Activated T-helper 1 cell treated with anti-CD3 and anti-CD28 coated beads, Interleukin-2, amount 50 U/mL, for 16 hours (primary cell): ENCODE measurements at places on chromosomes 3 and 15.

DNA sequence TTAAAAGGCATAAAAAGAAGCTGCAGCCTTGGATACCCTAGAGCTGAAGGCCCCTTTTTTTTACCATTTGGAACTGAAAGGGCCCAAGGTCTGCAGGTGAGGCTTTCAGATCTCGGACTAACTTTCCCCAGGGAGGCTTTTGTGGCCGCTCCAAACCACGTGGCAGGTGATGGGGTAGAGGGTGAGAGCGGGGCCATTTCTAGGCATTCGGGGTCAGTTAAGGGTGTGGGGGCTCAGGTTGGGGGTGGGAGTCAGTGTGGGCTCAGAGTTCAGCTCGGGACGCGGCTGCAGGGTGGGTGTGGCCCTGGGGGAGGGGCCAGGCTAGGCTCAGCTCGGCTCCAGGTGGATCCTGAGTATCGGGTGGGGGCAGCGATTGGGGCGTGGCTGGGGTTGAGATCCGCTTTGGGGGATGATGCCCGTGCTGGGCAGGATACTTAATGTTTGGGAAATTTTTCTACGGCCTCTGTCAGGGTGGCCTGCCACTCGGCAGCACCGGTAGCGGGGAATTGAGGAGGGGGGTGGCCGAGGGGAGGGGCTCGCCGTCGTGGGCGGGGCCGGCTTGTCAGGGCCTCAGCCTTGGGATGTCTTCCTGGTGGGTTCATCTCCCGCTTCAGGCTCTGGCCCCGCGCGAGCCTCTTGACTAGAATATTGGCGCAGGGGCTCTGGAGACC, 2.5 kb downstream of the KLF13 start:
- no peak for DNase-seq

DNA sequence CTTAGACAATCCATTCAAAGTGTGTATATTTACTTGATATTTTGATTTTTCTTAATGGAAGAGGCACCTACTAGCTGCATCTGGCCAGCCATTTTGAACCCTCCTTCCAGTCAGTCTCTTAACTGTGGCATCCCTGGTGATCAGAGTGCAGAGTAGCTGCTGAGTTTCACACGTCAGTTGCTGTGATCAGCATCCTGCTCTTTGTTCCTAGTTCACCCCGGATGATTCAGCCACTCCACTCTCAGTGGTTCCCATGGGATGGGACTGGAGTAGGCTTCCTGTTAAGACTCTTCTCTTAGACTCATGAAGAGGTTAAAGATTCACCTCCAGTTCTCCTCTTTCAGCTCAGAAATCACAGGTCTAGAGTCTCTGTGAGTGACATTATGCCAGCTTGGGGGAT, 75.8 kb downstream of the STXBP5L start:
- no peak for DNase-seq

- DNase-seq = no peak
These were observed 997 bp downstream of the FYCO1 start for GRCh38 chr3:45994419-45995235.

DNA sequence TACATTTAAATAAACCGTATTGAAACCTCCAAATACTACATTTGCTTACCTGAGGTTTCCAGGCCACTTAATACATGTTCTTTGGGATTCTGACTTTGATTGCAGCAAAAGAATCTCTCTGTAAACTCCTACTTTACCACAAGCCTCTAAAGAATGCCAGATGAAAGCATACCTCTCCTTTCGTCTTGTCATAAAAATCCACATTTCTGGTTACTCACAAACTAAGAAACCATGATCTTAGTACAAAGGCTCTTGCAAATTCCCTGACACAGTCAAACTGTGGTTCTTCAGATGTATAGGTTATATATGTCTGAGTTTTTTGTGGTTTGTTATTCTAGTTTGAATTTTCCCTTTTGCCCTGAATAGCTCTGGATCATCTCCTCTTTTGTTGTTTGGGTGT, 188.4 kb downstream of the RAP2B start:
- no peak for DNase-seq

DNA sequence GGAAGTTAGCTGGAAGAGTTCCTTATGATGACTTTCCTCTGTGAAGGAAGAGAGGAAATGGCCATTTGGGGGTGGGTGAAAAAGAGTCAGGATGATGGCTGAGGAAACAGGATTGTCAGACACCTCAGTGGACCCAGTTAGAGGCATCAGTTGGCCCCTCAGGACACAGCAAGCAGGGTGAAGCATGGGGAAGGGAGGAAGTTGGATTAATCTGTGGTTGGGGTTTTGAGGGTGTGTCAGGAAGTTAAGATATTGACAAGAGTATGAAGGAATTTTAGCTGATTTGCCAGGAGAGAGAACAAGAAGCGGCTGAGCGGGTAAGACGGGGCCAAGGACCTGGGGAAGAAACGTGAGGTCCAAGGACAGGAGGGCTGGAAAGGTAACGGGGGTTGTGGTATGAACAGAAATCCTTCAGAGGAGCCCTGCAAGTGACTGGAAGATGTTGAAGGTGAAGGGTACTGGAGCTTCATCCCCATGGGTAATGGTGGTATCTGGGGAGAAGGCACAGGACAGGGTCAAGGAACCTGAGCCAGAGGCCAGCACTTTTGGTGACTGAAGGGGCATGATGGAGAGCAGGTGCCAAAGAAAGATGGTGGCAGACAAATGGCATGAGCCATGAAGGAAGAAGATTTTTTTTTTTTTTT, 2.7 kb downstream of the UQCC5 start:
- DNase-seq = no peak

DNA sequence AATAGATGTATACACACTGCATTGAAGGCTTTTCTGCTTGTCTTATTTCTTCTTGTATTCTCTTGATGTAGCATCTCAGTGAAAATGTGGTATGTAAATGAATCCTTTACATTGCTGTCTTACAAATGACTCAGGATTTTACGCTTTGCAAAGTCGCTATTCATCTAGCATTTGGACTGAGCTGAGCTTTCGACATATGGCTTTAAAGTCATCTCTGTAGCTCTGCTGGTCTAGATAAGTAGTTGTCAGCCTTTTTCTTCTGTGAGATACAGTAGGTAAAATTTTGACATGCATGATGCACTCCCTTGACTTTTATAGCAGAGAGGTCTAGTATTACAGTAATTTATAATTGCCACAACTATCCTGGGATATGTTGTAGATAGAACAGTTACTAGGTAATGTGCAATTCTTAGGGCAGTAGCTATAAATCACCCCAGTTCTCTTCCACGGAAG, 16.8 kb downstream of the MEF2A start:
- DNase-seq = no peak

GRCh38 chr3:35908366-35909232, 269.3 kb downstream of the ARPP21 start:
- no peak for DNase-seq

DNA sequence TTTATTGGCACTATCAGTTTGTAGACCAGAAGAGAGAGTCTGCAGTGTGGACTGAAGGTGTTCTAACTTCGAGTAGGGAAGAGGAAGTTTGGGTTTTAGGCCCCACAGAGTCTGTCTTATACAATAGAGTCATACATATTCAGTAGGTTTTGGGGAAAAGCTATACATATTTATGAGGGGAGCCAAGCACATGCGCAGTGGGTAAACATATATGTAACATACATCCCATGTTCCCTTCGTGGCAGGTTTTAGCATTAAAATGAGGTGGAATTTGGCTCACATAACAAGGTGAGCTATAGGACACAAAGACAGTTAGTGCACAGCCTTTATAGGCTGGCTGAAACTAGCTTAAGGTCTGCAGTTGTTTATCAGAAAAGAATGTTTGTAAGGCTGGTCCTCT, 4.9 kb downstream of the GALK2 start:
- no peak for DNase-seq

DNA sequence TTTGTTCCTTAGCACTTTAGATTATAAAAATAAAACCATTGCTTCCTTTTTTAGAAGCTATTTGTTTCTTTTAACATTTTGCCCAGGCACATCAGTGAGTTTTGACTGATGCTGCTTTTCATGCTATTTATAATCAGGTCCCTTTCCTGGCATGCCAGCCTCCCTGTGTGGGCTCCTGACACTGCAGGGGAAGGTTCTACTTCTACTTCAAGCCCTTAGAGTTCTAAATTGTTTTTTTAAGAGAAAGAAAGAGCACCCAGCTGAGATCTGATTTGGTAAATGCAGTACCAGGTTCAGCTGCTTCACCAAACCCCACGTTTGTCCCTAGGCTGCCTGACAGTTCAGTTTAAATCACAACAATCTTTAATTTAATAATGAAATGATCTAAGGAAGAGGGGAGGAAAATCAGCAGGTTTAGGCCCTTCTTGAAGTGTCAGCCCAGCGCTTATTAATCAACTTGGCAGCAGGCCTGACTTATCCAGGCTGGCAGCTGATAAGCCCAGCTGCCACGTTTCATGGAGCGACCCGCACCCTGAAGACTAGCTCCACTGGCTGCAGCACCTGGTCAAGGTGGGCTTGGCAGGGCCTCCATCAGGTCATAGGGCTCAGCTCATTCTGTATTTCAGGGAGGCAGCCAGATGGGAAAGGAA, 29.0 kb downstream of the HGD start:
- DNase-seq = no peak

DNA sequence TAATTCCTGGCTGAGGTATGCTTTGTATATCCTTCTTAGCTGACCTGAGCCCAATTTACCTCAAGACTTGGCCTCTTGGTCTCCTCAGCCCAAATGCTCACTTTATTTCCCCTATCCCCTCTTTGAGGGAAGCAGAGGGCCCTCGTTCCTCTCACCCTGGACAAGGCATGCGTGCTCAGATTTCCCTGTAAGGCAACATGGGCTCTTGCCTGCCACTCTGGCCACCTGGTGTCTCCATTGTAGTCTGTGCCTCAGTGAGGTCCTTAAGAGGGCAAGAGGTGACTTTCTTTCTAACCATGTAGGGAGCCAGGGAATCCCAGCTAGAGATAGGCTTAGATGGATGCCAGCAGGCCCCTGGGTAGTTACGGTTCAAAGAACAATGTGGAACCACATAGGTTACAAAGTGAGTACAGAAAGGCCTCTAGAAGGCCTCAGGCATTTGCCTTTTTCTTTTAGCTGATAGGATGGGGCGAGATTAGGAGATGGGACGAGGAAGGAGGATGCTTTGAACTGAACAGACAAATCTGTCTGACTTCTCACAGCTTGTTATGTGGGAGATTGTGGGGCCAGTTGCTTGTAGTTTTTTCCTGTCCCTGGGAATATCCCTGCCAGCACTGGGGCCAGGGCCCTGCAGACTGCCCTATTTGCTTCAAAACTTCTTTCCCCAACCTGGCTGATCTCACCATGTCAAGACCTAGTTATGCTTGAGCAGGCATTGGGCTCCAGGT, 1.1 kb upstream of the INTS14 start:
- no peak for DNase-seq
